ENCODE measurements at places on chromosomes 12 and 14.

DNA sequence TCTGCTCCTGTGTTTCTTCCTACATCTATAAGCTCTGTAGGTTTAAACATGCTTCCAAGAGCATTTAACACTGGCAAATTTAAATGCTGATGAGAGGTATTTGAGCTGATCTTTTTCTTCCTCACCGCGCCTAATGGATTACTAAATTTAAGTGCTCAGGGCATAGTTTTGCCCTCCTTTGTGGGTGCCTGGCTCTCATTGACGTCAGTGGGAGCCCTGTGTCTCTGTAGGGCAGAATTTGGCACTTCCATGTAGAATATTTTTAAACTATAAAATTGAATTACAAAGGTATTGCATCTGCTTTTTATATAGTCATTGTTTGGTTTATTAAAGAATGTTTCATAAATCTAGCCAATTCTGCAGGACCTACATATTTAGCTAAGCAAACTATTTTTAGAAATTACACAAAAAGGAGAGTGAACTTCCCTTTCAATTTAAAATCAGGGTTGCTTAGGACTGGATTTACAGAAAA lies 444.8 kb downstream of the AEBP2 start:
- DNase-seq: no peak

DNA sequence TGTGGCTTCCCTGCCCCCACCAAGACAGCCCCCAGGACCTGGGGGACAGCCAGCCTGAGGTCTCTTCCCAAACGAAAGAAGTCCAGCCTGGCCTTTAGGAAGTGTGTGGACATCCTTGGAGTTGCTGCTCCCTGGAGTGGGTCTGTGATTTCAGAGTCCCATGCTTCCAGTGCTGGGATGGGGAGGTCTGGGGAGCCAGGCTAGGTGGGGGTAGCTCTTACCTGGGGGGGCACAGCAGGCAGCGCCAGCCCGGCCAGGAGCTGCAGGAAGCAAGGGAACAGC lies 509 bp downstream of the PGF start:
- no peak for DNase-seq

DNA sequence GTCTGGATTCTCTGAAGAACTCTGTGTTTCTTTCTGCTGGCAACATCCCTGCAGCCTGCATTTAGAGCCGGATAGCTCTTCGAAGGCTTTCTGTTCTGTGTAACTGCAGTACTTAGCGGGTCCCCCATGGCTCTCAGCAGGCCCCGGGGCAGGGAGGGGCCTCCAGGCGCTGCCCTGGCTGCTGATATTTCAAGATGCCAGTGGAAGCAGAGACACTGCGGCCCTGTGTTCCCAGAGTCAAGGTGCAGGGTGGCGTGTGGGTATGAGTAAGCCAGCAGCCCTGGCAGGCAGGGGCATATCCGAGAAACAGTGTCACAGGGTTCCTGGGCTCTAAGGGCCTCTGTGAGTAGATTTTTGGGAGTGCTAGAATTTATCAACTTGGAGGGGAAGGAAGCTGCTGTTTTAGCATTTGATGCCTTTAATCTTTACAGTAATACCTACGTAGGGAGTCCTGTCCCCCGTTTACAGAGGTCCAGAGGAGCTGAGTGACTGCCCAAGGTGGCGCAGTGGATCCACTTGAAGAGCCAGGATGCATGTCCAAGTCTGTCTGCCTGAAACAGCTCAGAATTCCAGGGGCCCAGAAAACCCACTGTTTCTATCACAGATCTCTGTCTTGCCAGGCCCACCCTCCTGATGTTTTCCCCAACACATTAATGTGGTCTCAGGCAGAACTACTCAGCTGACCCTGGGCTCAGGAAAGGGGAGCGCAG lies 16.2 kb downstream of the ESRRB start:
- DNase-seq: no peak

DNA sequence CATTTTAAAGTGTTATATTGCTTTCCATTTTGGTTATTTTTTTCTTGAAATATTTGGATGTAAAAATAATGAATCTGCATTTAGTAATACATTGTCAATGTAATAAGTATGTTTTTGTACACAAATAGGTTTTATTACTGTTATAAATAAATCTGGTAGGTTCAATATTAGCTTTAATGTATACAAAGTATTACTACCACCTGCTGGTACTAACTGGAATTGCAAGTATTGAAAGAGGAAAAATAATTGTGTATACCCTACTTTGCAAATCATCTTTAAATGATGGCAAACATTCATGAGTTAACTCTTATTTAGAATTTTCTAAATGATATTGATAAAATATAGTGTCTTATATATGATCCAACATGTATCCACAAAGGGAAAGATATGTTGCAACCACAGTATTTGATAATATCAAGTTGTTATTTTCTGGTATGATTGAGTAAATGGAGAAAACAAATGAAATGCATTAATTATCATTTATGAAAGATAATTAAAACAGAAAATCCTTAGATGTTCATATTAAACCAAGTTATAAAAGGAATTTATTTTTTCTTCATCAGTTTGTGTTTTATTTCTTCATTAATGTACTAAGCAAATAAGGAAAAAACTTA lies 3.2 kb downstream of the OR4K2 start:
- no peak for DNase-seq

GRCh38 chr12:40224439-40225291 lies at the start of gene LRRK2:
Gene LRRK2 (plus strand): TSS chr12:40224997. CDS start chr12:40225132, 135 bp downstream.
- no peak for DNase-seq

GRCh38 chr12:111757361-111758119 lies 9.2 kb upstream of the ALDH2 start:
- no peak for DNase-seq

All from activated CD4-positive, CD25-positive, alpha-beta regulatory T cell treated with anti-CD3 and anti-CD28 coated beads, Interleukin-2, amount 50 U/mL, for 16 hours (primary cell).